ENCODE measurements at places on chromosomes 7 and 10.

DNA sequence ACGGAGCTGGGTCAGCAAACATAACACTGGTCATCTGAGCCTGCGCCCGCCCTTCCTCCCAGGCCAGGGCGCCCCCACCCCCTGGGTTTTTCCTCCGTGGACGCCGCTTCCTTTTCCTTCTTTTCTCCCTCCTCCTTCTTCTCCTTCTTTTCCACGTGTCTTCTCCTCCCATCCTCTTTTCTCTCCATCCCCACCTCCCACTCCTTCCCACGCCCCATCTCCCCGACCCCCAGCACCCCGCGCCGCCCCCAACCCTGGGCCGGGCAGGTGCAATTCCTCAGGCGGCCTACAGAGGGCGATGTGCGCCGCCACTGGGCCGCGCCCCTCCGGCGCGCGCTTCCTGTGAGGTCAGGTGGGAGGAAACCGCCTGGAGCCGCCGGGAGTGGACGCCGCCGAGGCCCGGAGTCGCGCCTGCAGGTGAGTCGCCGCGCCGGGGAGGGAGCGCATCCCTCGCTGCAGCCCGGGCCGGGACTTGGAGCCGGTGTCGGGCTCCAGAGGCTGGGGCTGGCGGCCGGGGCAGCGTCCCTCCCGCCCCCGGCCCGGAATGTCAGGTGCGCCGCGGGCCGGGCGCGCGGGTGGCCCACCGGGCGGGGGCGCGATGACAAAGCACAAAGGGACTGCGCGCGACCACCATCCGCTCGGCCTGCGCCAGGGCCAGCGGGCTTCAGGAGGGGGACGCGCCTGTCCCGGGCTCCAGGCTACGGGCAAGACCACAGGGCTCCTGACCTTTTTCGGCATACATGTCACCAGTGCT lies at the start of gene FAM241B:
FAM241B (plus strand) TSS at position 351 of the 754 bp plus-strand sequence. CDS start 1,497 bp downstream, outside the sequence.
- peak; percentile 45 for DNase-seq

DNA sequence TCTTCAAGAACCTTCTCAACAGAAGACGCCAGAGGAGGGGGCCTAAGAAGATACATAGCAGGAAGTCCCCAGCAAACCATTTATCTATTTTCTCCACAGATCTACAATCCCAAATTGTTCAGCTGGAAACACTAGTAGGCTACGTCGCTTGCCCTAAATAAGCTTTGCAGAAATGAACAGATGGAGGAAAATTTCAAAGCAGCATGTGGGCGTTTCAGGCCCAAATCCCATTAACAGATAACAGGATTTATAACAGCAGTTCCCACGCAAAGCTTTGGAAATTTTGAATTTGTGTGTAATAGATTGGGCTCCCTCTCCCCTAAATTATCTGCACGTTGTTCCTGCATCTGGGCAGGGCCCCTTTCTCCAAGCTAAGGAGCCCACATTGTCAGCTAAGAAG lies 60.6 kb upstream of the FRMD4A start:
- no peak for DNase-seq

DNA sequence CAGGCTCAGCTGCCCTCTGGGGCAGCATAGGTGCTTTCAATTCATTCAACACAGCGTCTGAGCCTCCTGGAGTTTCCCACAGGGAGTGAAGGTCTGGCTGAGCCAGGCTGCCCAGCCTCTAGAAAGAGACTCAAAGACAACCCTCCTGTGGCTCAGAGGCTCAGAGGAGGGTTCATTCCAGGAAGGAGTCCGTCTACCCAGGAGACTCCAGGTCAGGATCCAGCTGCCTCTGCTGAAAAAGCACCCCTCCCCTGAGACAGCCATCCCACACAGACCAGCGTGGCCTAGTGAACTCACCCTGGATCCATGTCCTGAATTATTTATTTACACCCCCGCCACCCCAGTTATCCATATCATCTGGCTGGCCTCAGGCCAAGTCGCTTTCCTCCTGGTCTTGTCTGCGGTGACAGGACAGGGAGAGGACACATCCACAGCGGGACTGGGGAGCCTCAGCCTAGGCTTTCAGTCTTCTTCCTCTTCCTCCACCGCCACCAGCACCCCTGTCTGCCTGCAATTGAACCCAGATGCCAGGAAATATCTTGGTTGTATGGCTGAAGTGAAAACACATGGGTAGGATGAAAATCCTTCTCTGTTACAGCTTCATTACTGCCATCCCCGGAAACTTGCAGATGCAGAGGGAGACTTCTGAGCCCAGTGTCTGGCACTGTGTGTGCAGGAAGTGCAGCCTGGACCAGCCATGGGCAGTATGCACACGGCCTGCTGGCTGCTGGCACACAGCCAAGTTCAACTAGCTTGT lies 44.0 kb upstream of the COL13A1 start:
- no peak for DNase-seq

DNA sequence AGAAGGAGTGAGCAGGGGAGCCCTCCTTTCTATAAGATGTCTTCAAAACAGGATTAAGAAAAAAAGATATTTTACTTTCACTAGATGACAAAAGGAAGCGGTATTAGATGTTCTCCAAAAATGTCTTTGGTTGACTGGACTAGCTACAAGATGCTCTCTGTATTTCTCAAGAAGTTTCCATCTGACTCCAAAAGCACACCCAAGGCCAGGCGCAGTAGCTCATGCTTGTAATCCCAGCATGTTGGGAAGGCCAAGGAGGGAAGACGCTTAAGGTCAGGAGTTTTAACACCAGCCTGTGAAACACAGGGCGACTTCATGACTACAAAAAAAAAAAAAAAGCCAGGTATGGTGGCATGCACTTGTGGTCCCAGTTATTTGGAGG lies 84.5 kb downstream of the PIP4K2A start:
- DNase-seq, result no peak

DNA sequence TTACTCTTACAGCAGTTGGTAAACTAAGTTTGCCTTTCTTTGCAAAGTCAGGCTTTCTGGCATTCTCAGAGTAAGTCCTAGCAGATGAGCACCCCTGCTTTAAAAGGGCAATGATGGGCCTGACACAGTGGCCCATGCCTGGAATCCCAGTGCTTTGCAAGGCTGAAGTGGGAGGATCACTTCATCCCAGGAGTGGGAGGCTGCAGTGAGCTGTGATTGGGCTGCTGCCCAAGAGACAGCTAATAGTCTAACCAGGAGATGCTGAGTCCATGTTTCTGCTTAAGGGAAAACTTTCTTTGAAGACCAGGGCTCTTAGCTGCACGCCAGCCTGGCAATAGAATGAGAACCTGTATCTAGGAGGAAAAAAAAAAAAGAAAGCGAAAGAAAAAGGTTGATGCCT lies 100.2 kb upstream of the MPP7 start:
- no peak for DNase-seq

DNA sequence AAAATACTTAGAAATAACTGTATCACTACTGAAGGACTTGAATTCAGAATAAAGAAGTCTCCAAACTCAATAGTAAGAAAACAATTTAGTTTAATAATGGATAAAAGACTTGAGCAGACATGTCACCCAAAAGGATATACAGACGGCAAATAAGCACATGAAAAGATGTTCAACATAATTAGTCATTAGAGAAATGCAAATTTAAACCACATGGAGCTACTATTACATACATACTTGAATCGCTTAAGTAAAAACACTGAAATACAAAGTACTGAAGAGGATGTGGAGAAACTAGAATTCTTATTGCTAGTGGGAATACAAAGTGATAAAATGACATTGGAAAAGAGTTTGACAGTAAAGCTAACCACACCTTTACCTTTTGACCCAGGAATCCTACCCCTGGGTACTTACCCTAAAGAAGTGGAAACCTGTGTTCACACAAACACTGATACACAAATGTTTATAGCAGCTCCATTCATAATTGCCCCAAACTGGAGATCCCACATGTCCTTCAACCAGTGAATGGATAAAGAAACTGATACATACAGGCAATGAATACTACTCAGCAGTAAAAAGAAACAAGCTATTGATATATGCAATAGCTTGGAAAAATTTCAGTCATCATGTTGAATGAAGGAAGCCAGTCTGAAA lies 54.3 kb upstream of the NFKB2 start:
- DNase-seq, result no peak

GRCh38 chr7:92806496-92806895 lies 29.9 kb downstream of the CDK6 start:
- DNase-seq, result no peak

- no peak for DNase-seq
Observed at GRCh38 chr10:119377451-119377957, 165.0 kb downstream of the RGS10 start.

DNA sequence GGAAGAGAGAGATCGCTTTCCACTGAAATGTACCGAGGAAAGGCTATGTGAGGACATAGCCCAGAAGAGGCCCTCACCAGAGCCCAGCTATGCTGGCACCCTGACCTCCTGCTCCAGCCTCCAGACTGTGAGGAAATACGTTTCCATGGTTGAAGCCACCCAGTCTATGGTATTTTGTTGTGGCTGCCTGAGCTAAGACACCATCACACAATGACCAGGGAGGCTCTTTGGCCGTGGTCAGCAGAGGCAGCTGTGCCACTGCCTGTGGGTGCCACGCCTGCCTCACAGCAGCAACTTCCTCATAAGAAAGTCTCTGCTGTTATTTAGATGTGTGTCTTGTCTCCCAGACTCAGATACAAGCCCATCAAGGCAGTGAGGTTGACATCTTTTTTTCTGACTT lies 182.7 kb upstream of the PLXNA4 start:
- no peak for DNase-seq

DNA sequence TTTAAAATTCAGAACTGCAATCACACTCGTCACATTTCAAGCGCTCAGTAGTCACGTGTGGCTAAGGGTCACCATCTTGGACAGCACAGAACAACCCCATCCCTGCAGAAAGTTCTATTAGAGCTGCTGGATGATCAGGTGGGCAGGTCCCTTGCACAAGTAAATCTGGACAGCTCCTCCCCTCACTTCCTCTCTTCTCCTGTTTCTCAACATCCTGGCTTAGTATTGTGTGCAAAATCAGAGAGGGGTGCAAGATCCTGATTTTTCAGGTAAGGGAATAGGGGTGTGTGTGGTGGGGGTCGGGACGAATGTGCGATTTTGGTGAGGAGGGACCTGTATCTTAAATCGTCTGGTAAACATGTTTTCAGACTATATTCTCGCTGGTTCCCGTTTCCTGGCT lies at the start of gene GIMAP4:
GIMAP4 (plus strand) TSS at position 222 of the 400 bp plus-strand sequence. CDS start 2,512 bp downstream, outside the sequence.
- DNase-seq, result peak; percentile 5

GRCh38 chr10:16437540-16437894 lies 707 bp downstream of the PTER start:
- DNase-seq, result no peak

- DNase-seq, result no peak
Observed at GRCh38 chr7:46139079-46139478, 218.0 kb upstream of the IGFBP3 start.

DNA sequence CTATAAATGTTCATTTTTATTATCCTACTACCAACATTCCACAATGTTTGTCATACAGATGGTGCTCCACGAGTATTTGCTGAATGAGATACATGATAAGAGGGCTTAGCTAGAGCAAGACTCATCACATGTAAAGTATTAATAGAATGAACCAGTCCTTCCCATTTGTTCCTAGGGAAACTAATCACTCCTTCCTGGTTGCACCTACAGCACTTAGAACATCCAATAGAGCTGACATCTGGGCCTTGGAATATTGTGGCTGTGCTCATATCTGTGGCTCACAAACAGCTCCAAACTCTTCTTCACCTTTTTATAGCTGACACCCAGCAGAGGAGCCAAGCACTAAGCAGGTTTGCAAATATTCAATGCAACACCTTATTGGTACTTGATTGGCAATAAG lies 91.9 kb upstream of the C1GALT1 start:
- DNase-seq, result no peak

GRCh38 chr7:112160771-112161150 lies 45.4 kb downstream of the DOCK4 start:
- no peak for DNase-seq

DNA sequence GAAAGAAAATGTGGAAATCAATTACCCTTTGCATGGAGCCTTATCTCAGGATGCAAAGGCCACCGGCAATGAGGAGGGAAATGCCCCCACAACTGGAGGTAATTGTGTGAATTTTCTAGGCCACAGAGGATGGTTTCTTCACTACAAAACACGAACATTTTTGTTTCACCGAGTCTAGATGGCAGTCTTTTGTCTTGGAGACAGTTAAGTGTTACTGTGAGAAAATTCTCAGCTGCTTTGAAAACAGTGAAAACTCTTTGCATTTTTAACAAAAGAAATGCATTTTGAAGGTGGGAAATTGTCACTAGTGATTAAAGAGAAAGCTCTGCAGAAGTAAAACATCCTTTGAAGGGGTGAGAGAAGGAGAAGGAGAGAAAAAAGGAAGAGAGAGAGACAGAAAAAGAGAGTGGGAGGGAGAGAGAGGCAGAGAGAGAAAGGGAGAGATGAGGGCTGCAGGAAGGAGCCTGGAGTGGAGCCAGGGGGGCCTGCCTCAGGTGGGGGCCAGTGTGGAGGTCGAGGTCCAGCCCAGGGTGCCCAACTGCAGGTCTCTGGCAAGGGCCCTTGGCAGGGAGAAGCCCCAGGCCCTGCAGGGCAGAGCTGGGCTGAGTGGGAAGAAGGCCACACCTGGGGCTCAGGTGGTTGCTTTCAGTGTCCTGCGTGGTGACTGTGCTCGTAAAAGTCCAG lies 261.4 kb downstream of the ADARB2 start:
- DNase-seq, result no peak

GRCh38 chr7:1410992-1411391 lies 48.3 kb downstream of the MICALL2 start:
- no peak for DNase-seq

Data from head of caudate nucleus (tissue), 42 donors.